NCI-H1048 (cell line): ENCODE measurements at places on chromosomes 1 and 21.

DNA sequence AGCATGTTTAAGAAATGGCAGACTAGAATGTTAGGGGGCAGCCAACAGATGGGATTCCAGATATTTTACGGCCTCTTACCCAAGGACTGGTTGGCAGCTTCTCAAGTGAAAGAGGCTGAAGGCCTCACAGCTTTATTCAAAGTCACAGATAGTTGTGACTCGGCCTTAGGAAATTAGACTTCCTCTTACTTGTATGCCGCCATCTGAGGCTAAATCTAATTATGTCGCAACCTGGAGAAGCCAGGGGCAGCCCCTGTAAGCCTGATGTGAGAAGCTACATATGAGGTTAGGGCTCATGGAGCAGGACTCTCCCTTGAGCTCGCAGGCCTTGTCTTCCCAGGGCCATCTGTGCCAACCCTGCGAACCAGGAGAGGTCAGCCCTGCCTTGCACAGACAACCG lies 352.5 kb downstream of the HHAT start:
- DNase-seq: no peak

GRCh38 chr1:101131239-101131843 lies 105.5 kb upstream of the S1PR1 start:
- DNase-seq: no peak

DNA sequence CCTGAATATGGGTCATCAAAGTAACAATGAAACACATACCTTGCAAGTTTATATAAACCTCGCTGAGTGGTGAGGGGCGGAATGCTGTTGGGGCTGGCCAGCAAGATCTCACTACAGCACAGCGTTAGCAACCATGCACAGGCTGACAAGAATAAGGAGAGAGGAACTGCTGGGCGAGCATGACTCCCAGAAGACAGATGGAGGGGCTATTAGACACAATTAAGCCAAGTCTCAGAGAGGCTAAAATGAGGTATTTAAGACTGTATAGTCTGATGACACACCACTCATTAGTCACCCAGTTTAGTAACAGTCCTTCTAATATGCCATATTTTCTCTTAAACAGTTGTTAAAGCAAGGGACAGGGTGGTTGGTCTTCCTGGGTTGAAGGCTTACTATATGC lies 340.2 kb upstream of the NR5A2 start:
- DNase-seq: no peak

DNA sequence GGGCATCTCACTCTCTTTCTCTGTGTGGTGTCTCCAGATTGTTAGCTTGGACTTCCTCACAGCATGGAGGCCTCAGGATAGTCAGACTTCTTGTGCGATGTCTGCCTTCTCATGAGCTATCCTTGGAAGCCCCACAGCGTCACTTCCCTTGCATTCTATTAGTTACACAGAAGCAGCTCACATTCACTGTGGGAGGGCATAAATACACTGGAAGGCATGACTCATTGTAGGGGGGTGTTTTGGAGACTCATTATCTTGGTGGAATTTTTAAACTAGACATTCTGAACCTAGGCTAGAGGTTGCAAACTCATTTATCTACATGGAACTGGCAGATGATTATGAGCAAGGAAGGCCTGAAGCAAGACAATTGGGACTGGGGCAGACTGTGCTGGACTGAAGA lies 21.4 kb upstream of the FASLG start:
- no peak for DNase-seq
